Kasumi-1 (cell line): ENCODE measurements at places on chromosomes 1 and 21.

- DNase-seq, result no peak
Measured at GRCh38 chr1:86089765-86090164, 66.8 kb downstream of the COL24A1 start.

- no peak for DNase-seq
Measured at GRCh38 chr1:39564340-39564739, 12.2 kb downstream of the PABPC4 start.

GRCh38 chr1:158080066-158080465, 86.6 kb downstream of the KIRREL1 start:
- DNase-seq, result no peak

GRCh38 chr1:112718691-112719418, 3.7 kb upstream of the PPM1J start:
- peak; percentile 57 for DNase-seq

- no peak for DNase-seq
Measured at GRCh38 chr1:58586271-58586670, 9.2 kb upstream of the TACSTD2 start.

DNA sequence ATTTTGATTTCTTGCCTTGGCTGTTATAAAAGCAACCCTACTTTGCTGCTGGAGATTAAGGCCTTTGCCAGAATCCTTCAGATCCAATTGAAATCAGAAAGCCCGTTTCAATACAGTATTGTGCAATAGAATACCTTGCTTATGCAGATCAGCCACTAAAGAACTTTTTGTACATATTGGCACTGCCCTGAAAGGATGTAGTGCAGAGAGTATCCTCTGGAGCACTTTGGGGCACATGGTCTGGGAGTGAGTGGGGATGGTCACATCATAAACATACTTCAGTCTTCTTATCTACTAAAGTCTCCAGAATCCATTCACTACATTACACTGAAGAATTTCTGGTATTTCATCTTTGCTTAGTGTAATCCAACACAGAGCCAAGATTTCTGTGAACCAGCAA, 189.0 kb downstream of the CENPF start:
- no peak for DNase-seq

- no peak for DNase-seq
Measured at GRCh38 chr1:214546886-214547641, 4.3 kb downstream of the PTPN14 start.

DNA sequence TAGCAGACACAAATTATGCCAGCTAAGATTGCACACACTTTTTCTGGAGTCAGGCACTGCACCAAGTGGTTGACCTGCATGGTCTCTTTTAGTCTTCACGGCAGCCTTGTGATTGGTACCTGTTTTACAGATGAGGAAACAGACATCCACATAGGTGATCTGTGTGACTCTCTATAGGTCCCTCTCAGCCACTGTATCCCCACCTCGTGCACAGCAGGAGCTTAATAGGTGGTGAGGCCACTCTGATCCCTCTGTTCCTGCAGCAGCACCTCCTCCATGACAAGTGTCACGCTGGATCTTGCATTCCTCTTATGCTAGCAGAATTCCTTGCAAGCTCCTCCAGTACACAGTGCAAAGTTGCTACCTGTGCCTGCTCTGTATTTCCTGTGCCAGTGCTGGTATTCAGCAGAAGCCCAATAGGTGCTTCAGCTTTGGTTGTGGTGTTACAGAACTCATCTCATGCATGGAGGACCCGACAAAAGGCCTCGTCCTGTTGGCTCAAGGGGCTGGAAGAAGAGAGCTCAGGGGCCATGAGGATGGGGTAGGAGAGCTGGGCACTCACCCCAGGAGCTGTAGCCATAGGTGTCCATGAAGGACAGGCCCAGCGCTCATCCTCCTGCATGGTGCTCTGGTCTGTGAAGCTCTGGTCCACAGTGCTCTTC, 546.7 kb downstream of the PTPRU start:
- DNase-seq, result no peak

DNA sequence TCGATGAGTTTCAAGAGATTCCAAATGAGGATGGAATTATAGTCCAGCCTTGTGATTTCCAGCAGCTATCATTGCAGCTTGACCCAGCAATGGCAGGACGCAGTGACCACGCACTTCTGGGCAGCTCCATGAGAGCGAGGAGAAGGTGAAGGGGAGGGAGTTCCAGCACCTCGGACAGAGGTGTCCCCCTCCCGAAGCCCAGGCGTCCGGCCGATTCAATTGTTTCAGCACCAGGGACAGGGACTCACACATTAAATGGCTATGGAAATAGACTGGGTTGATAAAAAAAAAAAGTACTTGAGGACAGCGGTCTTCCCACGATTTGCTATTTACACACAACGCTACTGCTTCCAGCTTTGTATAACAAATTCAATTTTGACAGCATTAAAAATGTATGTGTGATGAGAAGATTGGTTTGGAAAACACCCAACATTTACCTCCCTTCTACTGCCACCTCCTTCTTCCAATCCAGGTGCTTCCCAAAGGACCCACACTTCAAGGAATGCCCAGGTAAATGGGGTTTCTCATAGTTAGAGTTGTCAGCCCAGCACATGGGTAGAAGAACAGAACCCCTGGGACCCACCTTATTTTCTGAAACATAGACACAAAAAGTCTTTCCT, 71.8 kb downstream of the DISP3 start:
- peak; percentile 76 for DNase-seq

DNA sequence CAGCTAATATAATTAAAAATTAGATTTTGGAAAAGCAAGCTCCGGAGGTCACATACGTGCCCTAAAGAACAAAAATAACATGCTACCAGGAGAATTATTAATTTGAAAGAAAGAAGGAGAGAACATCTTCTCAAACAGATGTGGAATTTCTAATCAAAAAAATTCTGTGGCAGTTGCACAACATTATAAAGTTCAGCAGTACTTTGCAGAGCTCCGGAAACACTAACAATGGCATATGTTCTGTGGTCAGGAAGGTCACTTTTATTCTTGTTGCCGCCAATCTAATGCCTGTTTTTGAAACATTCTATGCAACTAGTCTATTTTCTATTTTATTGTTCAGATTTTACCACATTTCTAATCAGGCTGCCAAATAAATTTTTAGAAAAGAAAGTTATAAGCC, 186.8 kb downstream of the SMYD3 start:
- DNase-seq, result peak; percentile 85
